ENCODE measurements at places on chromosomes 6 and 20. TPM values are rescaled to one million over a fixed set of nuclear protein-coding genes. Genes with fewer than 3 reads are reported as not detected.

CRISP2 gene
- total RNA-seq: not detected

GSTA3 gene
- not detected for total RNA-seq

VSTM2L gene
- total RNA-seq: 11.1 TPM

- DNase-seq: no peak
Observed at GRCh38 chr6:139327038-139327437, 35.2 kb upstream of the TXLNB start.

- no peak for DNase-seq
Observed at GRCh38 chr6:72626126-72626525, 4.3 kb downstream of the KCNQ5 start.

DNA sequence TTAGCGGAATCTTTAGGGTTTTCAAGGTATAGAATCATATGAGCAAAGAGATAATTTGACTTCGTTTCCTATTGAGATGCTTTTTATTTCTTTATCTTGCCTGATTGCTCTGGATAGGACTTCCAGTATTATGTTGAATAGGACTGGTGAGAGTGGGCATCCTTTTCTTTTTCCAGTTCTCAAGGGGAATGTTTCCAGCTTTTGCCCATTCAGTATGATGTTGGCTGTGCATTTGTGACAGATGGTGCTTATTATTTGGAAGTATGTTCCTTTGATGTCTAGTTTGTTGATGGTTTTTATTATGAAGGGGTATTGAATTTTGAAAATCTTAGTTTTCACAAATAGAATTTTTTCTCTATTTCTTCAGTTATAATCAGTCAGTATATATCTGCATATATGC is 656.6 kb upstream of the MAP3K7 start:
- no peak for DNase-seq

- no peak for DNase-seq
Observed at GRCh38 chr6:53603386-53604116, 58.6 kb upstream of the GCLC start.
